NCI-H1105 treated with DMSO at 0.1 percent for 48 hours (cell line): ENCODE measurements at places on chromosomes 13 and 19.

DNA sequence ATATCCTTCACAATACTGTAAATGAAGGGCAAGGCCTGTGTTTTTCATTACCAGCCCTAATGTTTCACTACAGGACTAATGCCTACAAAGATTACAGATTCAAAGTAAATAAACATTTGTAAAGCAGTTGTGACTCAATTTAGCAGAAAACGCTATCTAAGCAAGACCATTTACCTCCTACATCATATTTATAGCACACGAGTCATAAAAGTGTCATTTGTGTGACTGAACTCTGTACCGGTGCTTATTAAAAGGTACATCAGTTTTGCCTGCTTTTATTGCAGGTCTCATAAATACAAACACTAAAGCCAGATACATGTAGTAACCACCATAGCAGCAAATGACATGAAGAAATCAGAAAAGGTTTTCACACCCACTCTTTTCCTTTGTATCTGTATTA lies 61.5 kb upstream of the SLC15A1 start:
- no peak for DNase-seq

GRCh38 chr13:91017031-91017668 lies 330.3 kb upstream of the MIR17HG start:
- peak; percentile 43 for DNase-seq

- no peak for DNase-seq
These were observed 6.3 kb downstream of the LHFPL6 start for GRCh38 chr13:39596685-39597084.

DNA sequence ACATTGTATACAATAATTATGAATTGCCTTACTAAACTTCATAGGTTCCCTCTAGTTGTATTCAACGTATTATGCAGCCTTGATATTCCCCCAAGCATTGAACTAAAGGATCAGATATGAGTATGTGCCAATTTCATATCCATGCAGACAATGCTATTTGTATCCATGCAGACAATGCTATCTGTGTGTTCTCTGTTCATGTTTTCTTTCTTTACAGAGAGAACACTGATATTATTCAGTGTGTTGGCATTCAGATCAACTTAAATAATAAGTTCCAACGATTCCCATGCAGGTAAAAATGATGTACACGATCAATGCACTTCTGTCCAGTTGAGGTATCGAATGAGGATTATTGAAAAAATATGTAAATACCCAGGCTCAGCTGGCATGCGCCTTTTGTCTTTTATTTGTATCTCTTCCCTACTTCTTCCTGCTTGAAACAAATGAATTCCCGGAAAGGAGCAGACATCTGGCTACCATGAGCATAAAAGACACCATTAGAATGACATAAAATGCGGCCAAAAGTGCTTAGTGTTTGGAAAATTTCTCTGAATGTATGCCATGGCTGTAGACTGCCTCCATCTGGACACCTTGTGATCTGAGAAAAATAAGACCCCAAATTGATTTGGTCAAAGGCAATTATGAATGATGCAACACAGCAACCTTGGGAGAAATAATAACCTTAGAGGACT lies 731.5 kb downstream of the SLITRK1 start:
- DNase-seq = no peak

DNA sequence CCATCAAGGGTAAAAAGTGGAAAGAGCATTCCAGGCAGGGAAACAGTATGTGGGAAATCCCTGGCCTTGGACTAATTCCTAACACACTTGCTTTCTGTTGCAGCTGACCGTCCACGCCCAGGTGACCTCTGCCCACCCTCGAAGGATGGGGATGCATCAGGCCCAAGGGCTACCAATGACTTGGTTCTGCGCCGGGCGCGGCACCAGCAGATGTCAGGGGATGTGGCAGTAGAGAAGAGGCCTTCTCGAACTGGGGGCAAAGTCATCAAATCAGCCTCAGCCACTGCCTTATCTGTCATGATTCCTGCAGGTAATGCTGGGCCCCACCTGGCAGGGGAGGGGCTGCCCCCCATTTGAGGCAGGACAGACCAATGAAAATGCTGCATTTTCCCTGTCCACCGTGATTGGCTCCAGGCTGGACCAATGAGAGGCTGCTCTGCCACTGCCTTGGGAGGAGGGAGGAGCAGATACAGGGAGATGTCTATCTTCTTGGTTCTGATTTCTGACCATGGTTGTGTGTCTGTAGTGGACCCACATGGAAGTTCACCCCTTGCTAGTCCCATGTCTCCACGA lies 12.6 kb downstream of the DNASE2 start:
- DNase-seq = peak; percentile 10
